Stimulated activated CD4-positive, alpha-beta T cell treated with anti-CD3 and anti-CD28 coated beads, Interleukin-12 subunit alpha, Interleukin-12 subunit beta, amount 100 ng/mL, for 48 hours (primary cell): ENCODE measurements at places on chromosomes 1 and 21.
A peak's percentile ranks its signal among the peaks of the same experiment; 100 is the strongest.

GRCh38 chr1:97412166-97412565 is 508.7 kb downstream of the DPYD start:
- DNase-seq = no peak

GRCh38 chr21:39384674-39385298 is 35.9 kb upstream of the HMGN1 start:
- DNase-seq = no peak

- DNase-seq = peak; percentile 35
Measured at GRCh38 chr1:200888349-200888838, 6.3 kb upstream of the INAVA start.

DNA sequence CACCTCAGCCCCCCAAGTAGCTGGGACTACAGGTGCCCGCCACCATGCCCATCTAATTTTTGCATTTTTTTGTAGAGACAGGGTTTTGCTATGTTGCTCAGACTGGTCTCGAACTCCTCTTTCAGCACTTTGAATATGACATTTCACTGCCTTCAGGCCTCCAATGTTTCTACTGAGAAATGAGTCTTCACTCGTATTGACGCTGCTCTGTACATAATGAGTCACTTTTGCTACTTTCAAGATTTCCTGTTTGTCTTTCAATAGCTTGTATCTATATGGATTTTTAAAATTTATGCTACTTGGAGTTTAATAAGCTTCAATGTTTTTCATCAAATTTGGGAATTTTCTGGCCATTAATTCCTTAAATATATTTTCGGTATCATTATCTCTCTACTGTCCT is 64.7 kb downstream of the GORAB start:
- no peak for DNase-seq

GRCh38 chr21:41211060-41211805 is 43.3 kb downstream of the BACE2 start:
- DNase-seq = no peak

DNA sequence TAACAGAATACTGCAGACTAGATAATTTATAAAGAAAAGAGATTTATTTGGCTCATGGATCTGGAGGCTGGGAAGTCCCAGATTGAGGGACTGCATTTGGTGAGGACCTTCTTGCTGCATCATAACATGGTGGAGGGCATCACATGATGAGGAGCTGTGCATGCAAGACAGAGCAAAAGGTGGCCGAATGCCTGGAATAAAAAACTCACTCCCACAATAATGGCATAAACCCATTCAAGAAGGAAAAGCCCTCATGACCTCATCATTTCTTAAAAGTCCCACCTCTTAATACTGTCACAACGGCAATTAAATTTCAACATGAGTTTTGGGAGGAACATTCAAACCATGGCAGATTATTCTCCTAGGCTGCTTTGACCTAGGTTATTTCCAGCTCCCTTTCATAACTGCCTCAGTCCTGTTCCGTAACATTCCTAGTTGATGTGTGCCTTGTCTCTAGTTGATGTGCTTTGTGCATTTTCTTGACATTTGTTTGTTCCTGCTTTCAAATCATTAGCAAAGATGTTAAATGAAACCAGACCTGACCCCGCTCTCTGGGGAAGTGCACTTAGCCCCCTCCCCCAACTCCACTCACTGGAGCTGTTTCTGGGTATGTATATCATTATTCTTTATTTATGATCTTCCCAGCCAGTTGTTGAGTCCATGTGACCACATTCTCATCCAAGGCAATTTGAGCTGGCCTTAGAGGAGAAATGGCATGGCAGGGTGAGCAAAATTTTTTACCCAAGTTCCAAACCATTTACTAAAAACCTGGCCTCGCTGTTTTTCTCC is 148.5 kb downstream of the GDAP2 start:
- DNase-seq = no peak

GRCh38 chr21:41580758-41581554 is 73.0 kb upstream of the TMPRSS2 start:
- DNase-seq = no peak

DNA sequence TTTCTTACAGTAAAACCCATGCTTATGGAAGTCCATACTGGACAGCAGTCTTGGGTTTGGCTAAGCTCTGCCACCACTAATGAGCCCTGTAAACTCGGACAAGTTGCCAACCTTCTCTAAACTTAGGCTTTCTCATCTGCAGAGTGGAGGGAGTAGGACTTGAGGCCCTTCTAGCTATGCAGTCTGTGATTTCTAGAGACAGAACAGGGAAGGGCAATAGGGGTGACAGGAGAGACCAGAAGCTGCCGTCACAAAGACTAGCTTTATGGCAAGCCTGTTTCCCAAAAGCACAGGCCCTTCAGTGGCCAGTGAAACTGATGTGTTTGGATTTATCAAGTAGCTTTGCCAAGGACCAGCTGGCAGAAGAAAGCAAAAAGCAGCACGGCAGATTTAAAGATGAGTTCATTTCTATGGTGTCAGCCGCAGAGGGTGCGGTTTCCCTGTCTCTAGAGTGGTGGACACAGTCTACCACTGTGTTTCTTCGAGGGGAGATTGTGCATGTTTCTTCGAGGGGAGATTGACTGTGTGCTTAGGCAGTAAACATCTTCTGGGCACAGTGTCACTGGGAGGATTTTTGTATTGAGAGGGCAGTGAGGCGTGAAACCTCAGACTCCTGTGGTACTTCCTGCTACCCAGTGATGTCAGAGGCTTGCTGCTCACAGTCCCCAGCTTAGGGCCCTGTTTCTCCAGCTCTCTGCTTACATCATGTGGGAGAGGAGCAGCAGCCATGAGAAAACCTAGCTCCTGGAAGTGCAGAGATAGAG is 119.0 kb downstream of the ROR1 start:
- DNase-seq = no peak

DNA sequence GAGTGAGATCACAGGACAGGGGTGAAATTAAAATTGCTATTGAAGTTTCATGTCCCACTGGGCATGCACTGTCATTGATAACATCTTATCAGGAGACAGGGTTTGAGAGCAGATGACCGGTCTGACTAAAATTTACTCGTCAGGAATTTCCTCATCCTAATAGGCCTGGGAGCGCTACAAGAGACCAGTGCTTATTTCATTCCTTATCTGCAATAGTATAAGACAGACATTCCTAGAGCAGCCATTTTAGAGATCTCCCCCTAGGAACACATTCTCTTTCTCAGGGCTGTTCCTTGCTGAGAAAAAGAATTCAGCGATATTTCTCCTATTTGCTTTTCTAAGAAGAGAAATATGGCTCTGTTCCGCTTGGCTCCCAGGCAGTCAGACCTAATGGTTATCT is 181.4 kb upstream of the ETV3 start:
- DNase-seq = no peak

DNA sequence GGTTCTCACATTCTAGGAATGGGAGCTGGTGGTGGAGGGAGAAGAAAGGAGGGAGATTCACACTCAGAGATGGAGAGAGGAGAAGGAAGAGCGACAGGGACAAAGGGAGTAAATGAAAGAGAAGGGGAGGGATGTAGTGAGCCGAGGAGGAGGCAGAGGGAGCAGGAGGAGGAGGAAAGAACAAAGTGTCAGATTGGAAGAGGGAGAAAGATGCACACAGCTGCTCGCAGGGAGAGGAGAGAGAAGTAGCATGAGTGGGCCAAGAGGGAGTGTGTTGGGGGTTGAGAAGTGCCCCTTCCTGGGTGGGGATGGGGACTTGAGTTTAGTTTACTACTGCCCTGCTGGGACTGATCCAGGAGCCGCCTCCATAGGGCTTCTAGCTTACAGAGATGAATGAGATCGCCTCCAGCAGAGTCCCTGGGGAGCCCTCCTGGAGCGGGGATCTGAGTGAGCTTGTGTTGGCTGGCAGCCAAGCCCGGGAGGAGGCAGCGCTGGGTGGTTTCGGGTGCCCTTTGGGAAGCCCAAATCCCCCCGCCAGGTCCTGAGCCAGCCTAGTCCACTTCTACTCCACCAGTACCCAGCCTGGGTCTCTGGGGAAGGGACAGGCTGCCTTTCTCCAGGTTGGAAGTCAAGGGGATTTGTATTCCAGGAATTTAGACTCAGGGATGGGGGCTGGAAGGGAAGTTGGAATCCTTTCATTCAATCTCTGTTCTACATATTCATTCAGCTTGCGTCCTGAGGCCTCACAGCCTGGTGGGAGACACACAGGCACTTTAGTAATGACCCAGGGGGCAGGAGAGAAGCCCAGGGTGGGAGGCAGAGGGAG is 20.9 kb downstream of the PTPRU start:
- no peak for DNase-seq

- DNase-seq = no peak
Measured at GRCh38 chr1:98693385-98693784, 31.9 kb downstream of the SNX7 start.

DNA sequence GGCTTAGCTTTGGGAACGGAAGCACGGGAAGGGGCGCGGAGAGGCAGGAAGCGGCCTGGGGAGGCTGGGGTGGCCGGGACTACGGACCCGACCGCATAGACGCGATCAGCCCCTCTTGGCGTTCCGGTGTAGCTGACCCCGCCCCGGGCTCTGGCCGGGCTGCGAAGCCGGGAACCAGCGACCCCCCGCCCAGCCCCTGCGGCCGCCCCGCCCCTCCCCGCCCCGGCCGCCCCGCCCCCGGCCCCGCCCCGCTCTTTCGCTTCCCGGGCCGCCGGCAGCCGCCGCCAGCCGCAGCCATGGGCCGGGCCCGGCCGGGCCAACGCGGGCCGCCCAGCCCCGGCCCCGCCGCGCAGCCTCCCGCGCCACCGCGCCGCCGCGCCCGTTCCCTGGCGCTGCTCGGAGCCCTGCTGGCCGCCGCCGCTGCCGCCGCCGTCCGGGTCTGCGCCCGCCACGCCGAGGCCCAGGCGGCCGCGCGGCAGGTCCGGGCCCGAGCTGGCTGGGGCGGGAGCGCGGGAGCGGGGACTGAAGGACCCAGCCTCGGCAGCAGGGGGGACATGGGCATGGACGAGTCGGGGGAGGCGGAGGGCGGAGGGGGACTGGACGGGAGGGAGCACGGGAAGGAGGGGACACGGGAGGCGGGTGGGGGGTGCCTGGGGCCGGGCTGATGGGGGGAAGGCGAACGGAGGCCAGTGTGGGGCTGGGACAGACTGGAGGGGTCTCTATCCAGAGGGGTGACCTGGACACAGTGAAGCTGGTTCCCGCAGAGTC is at the start of gene SELENON:
SELENON (plus strand) TSS at position 259 of the 768 bp plus-strand sequence; CDS start at position 297, 38 bp downstream.
- DNase-seq = no peak
